ENCODE measurements at places on chromosomes 6 and 20.

DNA sequence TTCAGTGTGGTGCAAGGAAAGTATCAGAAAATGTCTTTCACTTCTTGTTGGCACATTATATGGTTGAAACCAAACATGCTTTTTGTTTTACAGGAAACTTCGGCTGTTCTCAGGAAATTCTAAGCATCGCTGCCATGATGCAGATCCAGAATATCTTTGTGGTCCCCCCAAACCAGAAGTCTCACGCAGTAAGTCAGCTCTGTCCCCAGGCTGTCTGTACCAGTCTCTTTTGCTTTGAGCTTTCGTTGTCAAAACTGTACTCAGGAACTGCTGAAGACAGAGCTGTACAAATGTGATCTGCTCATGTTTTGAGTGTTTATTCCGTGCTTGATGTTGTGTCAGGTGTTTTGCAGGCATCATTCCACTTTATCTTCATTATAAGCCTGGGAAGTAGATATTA lies 59.6 kb downstream of the DHX35 start:
- no peak for DNase-seq

DNA sequence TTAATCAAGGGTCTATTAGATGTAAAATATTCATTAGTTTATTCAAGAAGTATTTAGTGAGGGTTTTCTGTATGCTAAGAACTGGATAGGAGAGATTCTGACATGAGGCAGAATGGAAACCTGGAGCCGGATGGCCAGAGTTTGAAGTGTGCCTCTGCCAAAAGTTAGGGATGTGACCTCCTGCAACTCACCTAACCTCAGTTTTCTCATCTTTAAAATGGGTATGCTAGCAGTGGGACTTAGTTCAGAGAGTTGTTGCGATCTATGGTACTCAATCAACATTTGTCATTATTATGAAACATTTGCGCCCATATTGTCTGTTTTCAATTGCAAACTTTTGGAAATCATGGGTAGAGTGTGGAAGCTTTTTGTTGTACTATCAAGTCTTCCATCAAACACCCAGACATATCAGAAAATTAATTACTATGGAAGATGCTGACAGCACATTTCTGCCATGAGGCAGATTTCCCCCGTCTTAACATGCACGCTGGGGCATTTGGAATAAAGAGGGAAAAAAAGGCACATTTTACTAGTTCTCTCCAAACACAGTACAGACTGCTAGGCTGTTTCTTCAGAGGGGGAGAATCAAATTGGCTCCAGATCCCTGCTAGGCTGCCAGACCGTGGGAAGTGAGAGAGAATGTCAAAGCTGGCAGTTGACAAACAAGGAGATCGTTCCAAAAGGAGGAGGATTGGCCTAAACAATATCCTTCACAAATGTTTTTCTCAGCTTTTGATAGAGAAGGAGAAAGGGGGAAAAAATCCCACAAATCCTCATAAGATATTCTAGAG lies 205.3 kb upstream of the TSHZ2 start:
- no peak for DNase-seq

GRCh38 chr6:104711371-104711770 lies 148.3 kb downstream of the HACE1 start:
- DNase-seq = peak; percentile 31

GRCh38 chr6:51459958-51460357 lies 627.5 kb downstream of the PKHD1 start:
- no peak for DNase-seq

DNA sequence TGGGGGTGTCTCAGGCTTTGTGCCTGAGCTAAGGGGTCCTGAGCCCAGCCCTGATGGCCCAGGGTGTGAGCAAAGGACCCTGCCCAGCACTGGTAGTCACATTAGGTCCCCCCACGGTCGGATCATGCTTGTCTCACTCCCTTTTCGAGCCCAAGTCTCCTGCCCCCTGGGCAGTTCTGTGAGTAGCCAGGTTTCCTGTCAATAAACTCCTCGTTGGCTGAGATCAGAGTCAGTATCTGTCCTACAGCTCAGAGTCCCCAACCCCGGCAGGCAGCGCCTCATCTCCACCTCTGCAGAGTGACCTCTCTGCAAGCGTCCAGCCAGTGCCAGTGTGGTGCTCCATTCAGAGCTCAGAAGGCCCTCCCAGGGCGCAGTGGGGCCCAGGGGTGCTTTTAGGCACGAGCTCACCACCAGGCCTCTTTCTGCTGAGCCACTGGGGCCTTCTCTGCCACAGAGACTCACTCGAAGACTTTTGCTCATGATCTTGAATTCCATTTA lies 93.7 kb upstream of the PMEPA1 start:
- no peak for DNase-seq

GRCh38 chr6:151034825-151035781 lies 169.6 kb downstream of the MTHFD1L start:
- DNase-seq = no peak

GRCh38 chr6:5294392-5295211 lies 33.3 kb downstream of the FARS2 start:
- no peak for DNase-seq

DNA sequence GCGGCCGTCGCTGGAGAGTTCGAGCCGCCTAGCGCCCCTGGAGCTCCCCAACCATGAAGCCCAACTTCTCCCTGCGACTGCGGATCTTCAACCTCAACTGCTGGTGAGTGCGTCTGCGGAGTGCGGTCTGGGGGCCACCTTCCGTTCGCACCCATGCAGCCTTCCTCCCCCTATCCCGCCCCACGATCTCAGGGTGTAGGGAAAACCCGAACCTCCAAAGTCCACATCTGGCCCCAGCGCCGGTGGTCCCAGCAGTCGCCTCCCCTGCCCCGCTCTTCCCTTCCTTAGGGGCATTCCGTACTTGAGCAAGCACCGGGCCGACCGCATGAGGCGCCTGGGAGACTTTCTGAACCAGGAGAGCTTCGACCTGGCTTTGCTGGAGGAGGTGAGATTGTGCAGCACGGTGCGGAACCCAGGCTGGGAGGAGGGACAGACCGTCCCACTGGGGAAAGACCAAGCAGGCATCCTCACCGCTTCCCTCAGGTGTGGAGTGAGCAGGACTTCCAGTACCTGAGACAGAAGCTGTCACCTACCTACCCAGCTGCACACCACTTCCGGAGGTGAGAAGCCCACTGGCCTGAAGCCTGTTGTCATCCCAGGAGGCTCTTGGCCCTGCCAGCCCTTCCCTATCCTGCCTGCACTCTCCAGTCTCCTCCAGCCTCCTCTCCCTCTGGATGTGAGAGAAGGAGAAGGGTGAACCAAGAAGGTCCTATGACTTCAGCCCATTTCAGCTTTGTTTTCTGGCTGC lies 719 bp downstream of the SMPD2 start:
- DNase-seq = peak; percentile 56

DNA sequence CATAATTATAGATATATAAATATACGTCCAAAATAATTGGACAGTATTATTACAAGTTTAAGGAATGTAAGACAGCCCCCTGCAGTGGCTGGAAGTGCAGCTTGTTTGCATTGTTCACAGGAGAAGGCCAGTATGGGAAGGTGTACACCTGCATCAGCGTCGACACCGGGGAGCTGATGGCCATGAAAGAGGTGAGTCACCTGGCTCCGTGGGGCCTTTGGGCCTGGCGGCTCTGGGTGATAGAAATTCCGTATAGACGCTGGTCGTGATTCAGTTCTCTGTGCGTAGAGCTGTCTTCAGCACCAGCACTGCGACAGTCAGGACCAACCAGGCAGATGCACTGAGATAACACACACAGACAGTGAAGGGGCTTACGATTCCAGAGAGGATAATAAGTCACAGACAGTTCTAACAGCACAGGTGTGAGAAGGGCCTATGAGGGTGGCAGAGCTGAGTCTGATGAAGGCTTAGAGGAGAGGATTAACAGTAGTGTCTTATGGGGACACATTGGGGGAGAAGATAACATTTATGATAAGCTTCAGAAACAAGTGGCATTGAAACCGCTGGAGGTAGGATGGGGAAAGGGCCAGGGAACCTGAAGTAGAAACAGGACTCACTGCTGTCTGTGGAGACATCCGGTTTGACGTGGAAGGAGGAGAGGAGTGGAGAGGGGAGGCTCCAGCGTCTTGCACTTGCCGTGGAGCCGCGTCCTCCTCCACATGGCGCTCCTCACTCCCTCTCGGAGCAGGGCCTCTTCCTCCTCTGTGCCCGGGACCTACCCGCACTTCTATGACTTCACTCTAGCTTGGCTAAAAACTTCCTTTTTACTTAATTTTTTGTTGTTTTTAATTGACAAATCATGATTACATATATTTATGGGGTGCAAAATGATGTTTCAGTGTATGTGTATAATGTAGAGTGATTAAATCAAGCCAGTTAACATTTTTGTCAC lies 116.5 kb downstream of the MAP3K4 start:
- no peak for DNase-seq

GRCh38 chr20:39451386-39451785 lies 489.2 kb downstream of the DHX35 start:
- no peak for DNase-seq

DNA sequence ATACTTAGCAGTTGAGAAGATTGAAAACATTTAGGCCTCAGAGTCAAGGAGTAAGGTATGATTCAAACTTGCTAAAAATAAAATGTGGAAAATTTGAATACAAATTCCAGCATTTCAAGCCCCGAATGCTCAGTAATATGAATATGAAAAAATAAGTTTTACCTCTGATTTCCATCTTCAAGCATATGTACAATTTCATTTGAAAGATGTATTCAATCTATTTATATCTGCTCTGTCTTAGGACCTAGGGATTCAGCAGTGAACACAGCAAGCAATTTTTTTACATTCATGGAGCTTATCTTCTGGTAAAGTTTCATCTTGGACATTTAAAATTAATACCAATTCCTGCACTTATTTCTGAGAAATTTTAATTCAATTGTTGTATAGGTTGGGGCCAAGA lies 262.7 kb upstream of the FOXQ1 start:
- DNase-seq = no peak

GRCh38 chr6:4093288-4093687 lies 14.4 kb upstream of the FAM217A start:
- no peak for DNase-seq

DNA sequence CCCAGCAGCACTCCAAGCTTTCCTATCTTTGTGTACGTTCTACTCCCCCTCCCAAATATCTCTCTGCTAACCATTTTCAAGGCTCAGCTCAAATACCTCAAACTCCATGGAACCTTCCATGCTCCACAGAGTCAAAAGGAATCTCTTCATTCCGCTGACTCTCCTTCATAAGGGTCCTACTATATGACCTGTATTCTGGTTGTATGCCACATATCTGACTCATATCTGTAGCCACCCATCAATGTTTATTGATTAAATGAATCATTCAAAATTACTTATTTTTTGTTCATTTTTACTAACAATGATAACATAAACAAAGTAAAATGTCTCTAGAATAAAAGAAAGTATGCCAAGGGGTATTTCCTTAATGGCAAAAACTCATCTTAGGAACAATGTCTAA lies 123.2 kb downstream of the ARHGAP18 start:
- DNase-seq = no peak

DNA sequence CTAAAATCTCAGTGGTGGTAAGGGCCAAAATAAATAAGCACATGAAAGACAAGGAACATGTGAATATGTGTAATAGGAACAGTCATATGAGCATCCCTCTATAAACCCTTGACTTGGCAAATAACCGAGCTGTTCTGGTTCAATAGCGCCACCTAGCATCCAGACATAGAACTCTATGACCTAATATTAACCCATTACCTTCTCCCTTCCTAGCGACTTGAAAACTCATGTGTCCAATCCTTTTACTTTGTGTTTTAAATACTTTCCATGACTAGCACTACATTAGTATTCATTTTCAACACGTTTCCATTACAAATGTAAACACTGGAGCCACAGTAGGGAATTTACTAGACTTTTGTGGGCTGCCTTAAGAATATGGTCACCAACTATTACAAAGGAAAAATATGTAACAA lies 279.7 kb downstream of the UST start:
- DNase-seq = peak; percentile 49

DNA sequence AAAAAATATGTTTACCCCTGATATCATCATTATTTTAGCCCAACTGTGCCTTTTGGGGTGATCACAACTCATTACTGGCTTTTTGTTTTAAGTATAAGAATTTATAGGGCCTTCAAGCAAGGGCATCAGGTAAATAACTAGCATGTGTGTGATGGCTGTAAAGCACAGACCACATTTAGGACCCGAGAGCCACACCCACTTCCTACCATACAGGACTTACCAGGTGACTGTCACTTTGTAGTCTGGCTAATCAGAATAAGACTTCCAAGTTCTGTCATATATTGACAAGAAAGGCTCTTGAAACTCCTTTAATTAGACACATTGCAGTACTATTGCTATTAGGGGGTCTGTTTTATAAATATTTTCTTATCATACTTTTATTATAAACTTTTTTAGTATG lies 31.1 kb downstream of the TMEM242 start:
- no peak for DNase-seq

GRCh38 chr6:157723376-157723775 lies 99.7 kb upstream of the SNX9 start:
- no peak for DNase-seq

DNA sequence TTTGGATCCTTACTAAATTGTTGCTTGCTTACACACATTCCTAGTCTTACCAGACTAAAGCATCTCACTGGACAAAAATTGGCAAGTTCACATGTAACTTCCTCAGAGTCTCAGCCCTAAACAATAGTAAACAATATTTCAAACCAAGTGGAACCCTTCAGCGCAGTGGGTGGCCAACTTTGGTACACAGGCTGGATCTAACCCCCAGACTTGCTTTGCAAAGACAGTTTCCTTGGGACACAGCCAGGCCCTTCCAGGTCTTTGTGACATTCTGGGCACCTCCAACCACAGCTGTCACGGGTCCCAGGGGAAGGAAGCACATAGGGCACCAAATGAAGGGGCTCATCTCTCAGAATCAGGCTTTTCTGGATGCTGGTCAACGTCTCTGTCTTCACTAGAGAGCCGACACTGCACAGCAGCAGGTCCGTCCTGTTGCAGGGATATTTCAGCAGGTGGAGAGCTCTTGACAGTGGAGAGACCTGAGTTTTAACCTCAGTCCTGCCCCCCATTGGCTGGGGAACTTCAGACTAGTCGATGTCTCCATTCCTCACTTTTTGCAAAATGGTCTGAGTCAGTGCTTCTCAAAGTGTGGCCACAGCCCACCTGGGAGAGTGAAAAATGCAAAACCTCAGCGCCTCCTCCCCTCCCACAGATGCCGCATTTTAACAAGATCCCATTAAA lies 91.4 kb downstream of the BFSP1 start:
- no peak for DNase-seq

GRCh38 chr20:3839328-3839727 lies 7.3 kb upstream of the MAVS start:
- DNase-seq = no peak

GRCh38 chr6:43966374-43966658 lies 160.9 kb downstream of the MRPL14 start:
- no peak for DNase-seq

GRCh38 chr6:74420221-74420620 lies 724.2 kb downstream of the CD109 start:
- no peak for DNase-seq

GRCh38 chr6:77876300-77876699 lies 223.5 kb downstream of the MEI4 start:
- DNase-seq = no peak

Data from trophoblast cell (in vitro differentiated cells and primary cell).